A172 (cell line): ENCODE measurements at places on chromosomes 1 and 21.

GRCh38 chr21:37670883-37671282 is 245.4 kb downstream of the KCNJ6 start:
- DNase-seq, result peak; percentile 29

- no peak for DNase-seq
Observed at GRCh38 chr1:219900201-219900600, 28.2 kb downstream of the SLC30A10 start.

- no peak for DNase-seq
Observed at GRCh38 chr1:172273647-172274396, 146.7 kb upstream of the C1orf105 start.

- DNase-seq, result no peak
Observed at GRCh38 chr1:37028981-37029617, 5.2 kb downstream of the GRIK3 start.

DNA sequence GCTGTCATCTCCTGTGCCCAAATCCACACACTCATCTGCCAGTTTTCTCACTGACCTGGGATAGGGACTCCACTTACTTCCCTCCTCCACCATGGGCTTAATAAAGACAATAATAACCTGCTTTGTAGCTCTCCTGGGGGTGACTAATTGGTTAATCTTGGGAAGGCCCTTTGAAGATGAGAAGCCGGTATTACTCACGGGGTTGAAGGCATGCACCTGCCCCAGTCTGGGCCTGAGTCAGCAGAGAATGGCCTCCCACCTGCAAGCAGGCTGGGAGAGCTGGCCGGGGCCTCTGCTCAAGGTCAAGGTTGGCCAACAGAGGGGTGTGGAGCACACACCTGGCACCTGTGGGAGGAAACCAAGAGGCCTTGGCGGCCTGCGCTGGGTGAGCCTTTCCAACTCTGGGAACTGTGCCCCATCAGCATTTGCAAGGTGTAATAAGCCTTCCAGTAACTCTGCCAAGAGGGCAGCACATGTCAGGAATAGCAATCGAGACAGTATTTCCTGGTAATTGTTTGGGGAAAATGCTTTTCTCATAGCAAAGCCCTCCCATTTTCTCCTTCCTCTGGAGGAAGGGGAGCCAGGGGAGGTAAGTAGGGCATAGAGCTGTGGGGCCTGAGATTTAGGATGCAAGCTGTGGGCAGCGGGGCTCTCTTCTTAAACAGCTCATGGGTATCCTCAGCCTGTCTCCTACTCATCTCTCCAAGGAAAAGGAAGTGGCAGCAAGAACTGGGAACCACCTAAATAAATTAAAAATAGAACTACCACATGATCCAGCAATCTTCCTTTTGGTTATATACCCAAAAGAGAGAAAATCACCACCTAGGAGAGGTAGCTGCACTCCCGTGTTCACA is 49.0 kb downstream of the TOMM20 start:
- peak; percentile 89 for DNase-seq

DNA sequence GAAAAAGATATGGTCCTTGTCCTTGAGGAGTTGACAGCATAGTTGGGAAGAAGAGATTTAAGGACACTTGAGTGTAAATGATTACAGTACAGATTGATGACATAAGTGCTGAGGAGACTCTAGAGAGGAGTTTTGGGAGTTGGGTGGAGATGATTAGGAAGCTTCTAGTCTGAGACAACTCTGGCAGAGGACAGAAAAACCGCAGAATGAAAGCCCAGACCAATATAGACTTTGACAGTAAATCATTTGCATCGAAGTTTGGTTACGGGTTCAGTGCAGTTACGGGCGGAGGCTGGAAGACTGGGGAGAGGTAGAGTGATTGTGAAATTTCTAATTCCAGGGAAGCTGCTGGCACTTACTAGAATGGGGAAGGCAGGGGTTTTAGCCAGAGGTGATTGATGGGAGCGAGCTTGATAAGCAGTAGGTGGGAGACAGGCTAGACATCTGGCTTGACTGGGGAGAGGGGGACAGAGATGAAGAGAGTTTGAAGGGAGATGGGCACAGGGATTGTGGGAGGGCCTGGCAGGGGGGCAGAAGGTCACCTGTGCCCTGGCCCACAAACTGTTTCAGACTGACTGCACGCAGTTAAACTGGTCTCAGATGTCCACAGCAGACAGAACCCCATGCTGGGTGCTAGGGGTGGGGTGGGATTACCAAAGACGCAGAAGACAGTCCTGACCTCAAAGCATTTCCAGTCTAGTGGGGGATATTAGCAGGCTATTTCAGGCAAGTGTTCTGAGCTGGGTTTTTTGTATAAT is 20.1 kb downstream of the SH2D2A start:
- DNase-seq, result peak; percentile 78

DNA sequence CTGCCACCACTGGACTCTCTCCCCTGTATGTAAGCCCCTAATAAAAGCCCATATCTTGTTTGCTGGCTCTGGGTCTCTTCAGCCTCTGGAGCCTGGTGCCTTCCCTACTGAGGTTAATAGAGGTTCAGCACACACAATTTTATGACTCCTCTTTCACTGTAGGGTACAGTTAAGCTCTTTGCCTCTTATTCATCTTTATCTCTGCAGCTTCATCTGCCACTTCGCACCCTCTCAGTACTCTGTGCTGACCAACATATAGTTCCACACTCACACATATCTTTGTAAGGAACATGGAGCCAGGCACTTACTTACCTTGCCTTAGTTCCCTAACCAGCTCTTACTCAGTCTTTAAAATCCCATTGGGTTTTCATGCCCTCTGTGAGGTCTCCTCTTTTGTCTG is 4.5 kb downstream of the BTBD8 start:
- no peak for DNase-seq

DNA sequence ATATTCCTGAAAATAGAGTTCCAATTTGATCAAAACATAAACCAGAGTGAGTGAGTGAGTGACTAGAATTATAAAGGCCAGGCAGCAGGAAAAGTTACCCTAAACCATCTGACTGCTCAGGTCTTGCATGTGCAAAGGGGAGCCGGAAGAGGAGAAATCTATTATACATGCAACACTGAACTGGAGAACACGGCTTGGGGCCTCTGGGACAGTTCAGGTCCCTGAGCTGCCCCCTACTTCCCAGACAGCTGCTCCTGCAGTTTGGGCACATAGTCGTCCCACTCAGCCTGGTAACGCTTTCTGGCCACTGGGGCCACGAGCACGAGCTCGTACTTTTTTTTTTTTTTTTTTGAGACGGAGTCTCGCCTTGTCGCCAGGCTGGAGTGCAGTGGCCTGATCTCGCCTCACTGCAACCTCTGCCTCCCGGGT is 40.1 kb downstream of the PTPRC start:
- DNase-seq, result no peak

- DNase-seq, result no peak
Observed at GRCh38 chr1:240192851-240193250, 101.2 kb downstream of the FMN2 start.

DNA sequence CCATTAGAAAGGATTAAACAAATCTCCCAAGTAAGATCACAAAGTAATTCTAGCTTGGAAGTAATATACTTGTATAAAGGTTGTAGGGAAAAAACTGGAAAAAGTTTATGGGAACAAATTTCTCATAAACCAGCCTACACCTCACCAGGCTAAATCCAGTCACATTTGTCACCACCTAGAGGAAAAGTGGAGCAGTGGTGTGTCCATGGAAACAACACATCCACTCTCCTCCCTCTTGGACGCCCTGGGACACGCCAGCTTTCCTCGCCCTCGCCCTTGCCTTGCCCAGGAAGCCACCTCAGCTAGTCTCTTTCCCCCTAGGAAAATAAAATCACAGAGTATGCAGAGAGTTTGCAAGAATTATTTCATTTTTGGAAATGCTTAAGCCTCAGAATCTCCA is 2.2 kb downstream of the PALMD start:
- peak; percentile 19 for DNase-seq

- peak; percentile 100 for DNase-seq
Observed at GRCh38 chr1:208201229-208201628, 43.0 kb downstream of the PLXNA2 start.

DNA sequence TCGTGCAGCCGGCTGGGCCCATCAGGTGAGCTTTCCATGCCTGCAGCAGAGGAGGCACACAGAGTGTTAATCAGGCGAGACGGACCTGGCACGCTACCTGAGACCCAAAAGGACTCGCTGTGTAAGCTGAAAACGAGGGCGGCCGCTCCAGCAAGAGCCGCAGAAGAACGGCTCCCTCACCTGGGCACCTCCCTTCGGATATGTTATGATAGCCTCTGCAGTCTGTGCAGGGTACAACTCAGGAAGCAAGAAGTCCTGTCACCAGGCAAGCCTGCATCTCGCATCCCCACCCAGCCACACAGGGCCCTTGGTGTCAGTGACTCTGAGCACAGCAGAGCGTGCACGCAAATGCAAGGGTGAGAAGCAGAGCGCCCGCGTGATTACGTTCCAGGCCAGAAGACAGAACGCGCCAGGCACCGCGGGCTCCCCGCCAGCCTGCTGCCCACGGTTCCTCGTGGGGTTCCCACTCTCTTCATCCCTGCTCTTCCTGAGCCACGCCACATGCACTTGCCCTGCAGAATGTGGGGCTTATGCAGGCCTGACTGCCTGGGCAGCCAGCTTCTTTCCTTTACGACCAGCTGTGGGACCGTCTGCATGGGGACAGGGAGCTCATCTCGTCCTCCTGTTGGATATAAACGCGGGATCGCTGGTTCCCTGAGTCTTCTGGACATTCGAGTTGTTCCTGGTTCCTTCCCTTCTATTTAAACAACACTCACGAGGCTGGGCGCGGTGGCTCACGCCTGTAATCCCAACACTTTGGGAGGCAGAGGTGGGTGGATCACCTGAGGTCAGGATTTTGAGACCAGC is 20.2 kb upstream of the LRRC47 start:
- DNase-seq, result no peak

DNA sequence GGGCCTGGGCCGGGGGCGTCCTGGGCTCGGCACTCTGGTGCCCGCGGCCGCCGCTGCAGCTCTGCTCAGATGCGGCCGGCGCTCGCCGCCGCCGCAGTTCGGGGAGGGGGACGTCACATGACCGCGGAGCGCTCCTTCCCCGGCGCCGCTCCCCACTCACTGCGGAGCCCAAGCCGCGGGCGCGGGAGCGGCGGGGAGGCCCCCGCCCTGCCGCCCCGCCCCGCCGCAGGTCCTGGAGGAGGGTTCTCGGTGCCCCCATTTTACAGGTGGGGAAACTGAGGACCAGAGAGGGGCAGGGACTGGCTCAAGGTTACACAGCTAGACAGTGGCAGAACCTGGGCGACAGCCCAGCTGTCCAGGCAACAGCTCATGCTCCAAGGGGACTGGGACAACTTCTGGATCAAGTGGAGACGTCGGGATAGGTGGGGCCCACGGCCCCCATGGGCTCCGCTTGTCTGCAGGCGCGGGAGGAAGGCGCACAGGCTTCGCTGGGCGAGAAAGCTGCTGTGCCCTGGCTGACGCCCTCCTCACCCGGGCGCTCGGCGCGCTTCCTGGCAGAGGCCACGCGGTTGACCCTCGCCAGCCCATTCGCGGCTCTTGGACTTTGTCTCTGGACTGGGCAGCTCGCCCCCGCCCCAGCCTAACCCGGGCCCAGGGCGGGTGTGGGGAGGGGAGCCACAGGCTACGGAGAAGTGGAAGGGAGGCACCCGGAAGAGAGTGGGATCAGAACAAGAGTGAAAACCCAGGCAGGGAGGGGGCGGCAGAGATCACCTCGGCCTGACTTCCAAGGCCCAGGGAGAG is at the start of gene RAP1GAP:
Gene RAP1GAP, minus strand, starts transcription at position 100 of the 801 bp plus-strand sequence. CDS start 49,325 bp downstream, outside the sequence.
- no peak for DNase-seq

- DNase-seq, result no peak
Observed at GRCh38 chr1:44895919-44896734, 53.1 kb upstream of the PTCH2 start.

- no peak for DNase-seq
Observed at GRCh38 chr1:209838537-209838936, 10.8 kb downstream of the UTP25 start.

DNA sequence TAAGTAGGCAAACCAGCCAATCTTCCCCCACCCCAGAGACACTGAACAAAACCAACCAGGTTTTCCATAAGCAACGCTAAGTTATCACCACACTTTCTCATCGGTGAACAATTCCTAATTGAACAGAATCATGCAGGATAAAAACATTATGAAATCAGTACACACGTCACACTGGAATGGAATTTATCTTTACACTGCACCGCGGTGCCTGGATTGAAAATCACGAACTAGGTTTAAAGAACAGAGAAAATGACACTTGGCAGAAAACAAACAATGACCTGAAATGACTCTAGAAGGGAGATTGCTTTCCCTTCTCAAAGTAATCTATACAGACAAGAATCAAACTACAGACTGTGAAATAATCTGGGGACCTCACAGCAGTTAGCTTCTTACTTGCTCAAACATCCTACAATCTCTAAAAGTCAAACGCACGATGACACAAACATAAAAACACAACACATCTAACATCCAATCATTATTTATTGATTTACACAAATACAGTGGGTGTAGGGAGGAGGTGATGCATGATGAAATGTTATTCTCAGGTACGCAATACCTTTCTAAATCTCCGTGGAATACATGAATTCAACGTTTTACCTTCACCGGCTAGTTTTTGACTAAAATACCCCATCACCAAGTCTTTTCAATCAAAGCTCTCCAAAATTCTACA is 1.9 kb downstream of the EIF4G3 start:
- no peak for DNase-seq

DNA sequence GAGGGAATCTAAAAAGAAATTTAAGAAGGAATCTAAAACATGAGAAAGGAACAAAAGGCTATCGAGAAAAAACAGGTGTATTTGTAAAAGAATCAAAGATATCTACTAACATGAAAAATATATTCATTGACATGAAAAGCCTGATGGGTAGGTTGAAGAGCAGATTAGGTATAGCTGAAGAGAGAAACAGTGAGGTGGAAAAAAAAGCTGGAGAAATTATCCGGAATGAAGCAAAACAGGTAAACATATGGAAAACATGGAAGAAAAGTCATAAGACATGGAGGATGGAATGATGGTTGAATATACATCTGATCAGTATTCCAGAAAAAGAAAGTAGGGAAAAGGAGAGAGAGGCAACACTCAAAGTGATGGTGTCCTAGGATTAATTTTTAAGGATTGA is 9.6 kb downstream of the EVA1C start:
- no peak for DNase-seq

DNA sequence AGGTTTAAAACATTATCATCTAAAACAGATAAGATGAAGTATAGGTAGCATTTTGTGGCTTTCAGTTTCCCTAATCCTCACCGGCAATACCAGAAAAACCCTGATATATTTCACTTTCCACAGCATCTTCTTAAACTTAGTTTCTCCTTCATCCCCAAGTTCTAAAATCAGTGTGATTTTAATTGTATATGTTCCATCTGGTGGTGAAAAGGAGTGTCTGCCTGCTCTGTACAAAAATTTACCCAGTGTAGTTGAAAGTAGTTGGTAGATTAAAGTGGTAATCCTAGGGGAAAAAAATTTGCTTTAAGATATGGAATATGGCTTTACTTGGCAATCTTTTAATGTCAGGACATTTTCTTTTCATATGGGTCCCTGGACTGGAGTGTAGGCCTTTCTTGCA is 74.3 kb downstream of the CEP350 start:
- DNase-seq, result no peak

GRCh38 chr1:230149751-230150584 is 82.9 kb downstream of the GALNT2 start:
- DNase-seq, result no peak

- peak; percentile 14 for DNase-seq
Observed at GRCh38 chr1:170662561-170663403, 1.1 kb upstream of the PRRX1 start.

GRCh38 chr1:96845464-96845863 is 123.9 kb downstream of the PTBP2 start:
- peak; percentile 2 for DNase-seq
